Ovary (tissue), 10 donors: ENCODE measurements at places on chromosomes 3 and 15.

DNA sequence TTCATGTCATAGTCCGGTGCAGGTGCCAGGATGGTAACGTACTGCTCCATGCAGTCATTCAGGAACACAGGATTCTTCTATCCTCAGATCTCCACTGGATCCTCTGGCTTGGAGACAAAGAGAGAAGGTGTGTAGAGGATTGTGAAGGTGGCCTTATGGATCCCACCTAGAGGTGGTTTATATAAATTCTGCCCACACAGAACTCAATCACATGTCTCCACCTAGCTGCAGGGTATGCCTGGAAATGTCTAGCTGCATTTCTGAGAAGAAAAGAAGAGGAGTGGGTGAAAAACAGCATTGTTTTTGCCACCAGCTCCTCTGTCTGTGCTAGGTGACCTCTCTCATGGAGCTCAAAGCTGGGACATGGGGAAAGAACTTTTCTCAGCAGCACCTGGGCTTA is 478.7 kb downstream of the PDCD6IP start:
- DNase-seq: no peak

GRCh38 chr15:85008474-85009260 is 27.0 kb downstream of the PDE8A start:
- no peak for DNase-seq

DNA sequence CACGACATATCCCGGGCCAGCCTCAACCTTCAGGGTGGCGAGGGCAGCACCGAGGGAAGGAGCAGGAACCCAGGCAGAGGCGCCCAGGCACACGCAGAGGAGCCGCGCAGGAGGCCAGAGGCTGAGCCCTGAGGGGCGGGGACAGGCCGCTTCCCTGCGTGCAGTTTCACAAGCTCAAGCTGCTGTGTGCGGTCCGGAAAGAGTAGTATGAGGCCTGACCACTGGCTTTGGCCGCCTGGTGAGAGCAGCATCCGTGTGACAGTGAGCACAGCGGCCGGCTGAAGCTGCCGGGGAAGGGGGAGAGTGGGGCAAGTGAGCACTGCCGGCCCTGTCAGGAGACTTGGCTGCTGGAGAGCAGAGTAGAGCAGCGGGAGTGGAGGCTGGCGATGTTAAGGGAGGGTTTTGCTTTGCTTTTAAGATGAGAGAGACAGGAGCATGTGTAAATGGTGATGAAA is 8.7 kb downstream of the ZDHHC19 start:
- no peak for DNase-seq

GRCh38 chr15:70072479-70072878 is 25.2 kb downstream of the TLE3 start:
- no peak for DNase-seq

DNA sequence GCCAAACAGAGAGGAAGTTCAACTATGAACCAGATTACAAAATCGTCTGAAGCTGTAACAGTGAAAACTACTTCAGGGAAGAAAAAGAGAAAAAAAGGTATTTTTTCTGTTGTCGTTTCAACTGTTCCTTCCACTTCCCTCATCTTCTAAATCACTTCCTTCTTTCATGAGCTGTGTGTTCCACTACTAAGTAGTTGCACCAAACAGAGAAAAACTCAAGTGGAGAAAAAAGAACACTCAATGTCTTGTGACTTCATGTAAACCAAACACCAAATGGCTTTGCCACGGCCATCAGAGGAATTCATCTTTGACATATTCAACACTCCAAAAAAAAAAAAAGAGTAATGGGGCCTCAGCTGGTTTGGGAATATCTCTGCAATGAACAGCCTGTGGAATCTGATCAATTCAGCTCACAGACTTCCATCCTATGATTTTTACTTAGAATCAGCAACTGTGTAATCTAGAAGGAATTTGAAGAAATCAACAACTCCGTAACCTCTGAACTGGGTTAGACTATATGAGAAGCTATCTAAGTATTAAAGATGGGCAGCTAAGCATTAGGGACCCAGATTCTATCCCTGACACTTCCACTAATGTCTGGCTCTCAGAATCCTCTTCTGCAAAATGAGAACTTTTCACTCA is 47.5 kb upstream of the RNF7 start:
- DNase-seq: no peak

DNA sequence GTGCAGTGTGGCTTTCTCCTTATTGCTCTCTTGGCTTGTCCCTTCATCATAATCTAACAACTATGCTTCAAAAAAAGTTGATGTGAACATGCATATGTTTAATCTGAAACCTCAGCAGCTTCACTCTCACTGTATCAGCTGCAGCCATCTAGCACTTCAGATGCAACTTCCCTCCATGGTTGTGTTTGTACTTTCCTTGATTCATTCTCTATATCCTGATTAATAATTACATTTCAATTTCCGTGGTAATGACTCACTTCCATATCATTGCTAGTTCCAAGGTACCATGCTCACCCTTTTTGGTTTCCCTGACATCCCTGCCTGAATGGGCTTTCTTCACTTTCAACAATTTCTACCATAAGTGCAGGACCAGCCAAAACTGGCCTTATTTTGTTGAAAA is 51.2 kb downstream of the MDFIC2 start:
- no peak for DNase-seq

DNA sequence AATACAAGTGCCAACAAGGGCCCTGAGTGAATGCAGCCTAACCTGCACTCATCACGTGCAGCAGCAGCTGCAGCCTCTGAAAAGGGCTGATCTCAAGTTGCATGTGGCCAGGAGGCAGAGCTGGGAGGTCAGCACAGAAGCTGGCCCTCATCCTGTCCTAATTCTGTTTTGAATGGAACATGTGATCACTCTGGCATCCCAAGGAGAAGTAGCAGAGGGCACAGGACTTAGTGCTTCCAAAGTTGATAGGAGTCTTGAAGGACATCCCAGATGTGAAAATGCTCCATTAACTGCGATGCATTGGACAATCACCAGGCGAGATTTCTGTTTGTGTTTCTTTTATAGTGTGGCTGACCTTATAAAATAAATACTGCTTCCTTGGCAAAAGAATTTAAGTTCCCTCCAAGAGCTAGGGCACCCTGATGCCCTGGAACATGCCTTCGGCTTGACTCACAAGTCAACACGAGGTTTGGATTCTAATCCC is 31.6 kb upstream of the STAG1 start:
- DNase-seq: no peak

GRCh38 chr15:100920516-100921135 is 1.5 kb downstream of the LRRK1 start:
- DNase-seq: no peak

- DNase-seq: no peak
These were observed 29.0 kb upstream of the OSBPL11 start for GRCh38 chr3:125624341-125624740.

DNA sequence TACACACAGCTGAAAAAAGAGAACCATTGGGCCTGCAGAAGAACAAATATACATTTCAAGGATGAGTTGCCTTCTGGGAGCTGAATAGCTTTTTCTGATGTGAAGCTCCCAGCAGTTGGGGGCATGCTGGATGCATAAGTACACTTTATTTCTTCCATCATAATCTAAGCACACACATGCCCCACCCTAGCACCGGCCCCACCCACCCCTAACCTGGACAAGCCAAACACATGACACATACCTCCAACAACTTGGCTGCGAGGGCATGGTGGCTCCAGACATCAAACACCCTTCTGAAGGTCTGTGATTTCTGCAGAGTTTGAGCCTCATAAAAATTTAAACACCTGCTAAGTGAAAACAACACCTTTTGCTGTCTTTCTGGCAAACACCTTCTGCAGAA is 307.2 kb upstream of the TRIM42 start:
- no peak for DNase-seq

- no peak for DNase-seq
These were observed 25.8 kb downstream of the ARNT2 start for GRCh38 chr15:80429964-80430363.

DNA sequence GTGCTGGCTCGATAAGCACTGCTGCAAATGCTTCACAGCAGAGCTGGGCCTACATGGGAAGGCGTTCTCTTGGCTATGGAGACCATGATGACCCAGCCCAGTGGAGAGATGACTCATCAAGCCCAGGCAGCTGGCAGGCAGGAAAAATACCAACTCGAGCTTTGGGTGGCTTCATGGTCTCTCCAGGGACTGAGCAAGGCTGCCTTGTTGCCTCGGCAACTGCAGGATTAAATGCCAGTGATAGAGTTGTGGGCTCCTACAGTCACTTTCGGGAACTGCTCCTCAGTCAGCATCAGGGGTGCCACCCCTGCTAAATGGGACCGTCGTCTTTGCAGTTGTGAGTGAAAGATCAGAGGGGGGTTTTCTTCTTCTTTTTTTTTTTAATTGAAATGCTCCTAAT is 54.6 kb upstream of the MYZAP start:
- no peak for DNase-seq
